Cerebellum (tissue), 4 donors: ENCODE measurements at places on chromosomes 13 and 19. TPM values are rescaled to one million over a fixed set of nuclear protein-coding genes. Genes with fewer than 3 reads are reported as not detected.

GRCh38 chr19:50719566-50719965, at the start of gene SHANK1:
Gene SHANK1 (minus strand): TSS chr19:50719802. CDS start chr19:50716919, 2,883 bp downstream.
- DNase-seq, result peak; percentile 38

DNA sequence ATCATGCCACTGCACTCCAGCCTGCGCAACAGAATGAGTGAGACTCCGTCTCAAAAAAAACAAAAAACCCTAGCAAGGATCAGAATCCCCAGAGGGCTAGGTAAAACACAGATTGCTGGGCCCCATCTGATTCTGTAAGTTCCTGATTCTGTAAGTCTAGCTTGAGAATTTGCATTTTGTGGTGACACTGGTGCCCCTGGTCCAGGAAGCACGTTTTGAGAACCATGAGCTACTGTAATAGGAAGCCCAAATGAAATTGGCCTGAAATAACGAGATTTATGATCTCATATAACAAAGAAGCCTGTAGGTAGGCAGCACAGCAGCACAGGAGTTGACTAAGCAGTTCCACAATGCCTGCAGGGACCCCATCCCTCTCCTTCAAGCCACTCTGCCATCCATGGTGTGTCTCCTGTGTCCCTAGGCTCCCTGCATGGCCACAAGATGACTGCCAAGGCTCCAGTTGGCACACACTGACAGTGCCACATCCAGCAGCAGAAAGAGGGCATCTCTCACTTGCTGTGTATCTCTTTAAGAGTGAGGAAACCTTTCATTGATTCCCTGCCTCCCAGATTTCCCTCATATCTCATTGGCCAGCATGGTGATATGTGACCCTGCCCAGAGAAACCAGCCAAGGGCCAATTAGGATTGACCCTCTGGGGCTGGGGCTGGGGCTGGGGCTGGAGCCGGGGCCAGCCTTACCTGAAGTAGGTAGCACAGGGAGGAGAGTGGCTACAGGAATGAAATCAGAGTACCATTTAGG, 21.7 kb downstream of the SIPA1L3 start:
- DNase-seq, result no peak

The AZU1 gene
- total RNA-seq, result 0.91 TPM

The ICAM4 gene
- not detected for total RNA-seq

- DNase-seq, result no peak
Measured at GRCh38 chr13:112870051-112870331, 99.0 kb upstream of the MCF2L start.

- DNase-seq, result peak; percentile 2
Measured at GRCh38 chr19:52527956-52528351, 486 bp downstream of the ZNF808 start.

- DNase-seq, result no peak
Measured at GRCh38 chr13:38758277-38758676, 71.4 kb downstream of the FREM2 start.

The ADGRE1 gene
- not detected for total RNA-seq

GRCh38 chr19:6800991-6801484, 28.5 kb downstream of the VAV1 start:
- no peak for DNase-seq

- DNase-seq, result peak; percentile 32
Measured at GRCh38 chr19:35545855-35546381, 492 bp downstream of the TMEM147 start.

GRCh38 chr19:33300894-33301143, 1.5 kb downstream of the CEBPA start:
- no peak for DNase-seq

GRCh38 chr19:18946918-18947317, 5.9 kb upstream of the HOMER3 start:
- no peak for DNase-seq

DNA sequence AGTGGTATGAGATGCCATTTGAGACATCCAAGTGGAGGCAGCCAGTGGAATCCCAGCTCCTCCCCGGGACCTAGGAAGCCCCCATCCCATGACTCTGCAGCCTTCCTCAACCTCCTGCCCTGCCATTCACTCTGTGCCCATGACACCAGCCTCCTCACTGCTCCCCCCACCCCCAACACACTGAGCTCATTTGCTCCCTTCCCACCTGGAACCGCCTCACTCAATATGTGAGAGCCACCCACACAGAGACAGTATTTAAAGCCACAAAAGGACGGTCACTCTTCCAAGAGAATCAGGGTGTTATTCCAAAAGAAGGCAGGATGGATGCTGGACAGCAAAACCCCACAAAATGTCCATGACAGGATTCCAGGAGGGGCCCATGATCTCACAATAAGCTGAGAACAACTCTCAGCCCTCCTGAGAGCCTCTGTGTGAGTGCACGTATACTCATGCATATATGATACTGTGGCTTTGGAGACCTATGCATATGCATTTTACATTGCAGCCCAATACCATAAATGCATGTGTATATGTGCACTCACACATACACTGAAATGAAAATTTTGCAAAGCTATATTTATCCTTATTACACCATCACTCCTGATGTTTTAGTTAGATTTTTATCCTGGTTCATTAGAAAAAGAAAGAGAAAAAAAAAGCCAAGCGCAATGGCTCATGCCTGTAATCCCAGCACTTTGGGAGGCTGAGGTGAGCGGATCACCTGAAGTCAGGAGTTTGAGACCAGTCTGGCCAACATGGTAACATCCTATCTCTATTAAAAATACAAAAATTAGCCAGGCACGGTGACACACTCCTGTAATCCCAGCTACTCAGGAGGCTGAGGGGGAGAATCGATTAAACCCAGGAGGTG, 10.8 kb upstream of the RANBP3 start:
- DNase-seq, result no peak

GRCh38 chr19:34317311-34317927, 47.6 kb upstream of the GPI start:
- DNase-seq, result no peak

The CAPN12 gene
- 0.54 TPM for total RNA-seq

GRCh38 chr19:17324357-17325114, 10.1 kb downstream of the ANO8 start:
- no peak for DNase-seq

- DNase-seq, result no peak
Measured at GRCh38 chr19:39937787-39938186, 3.4 kb upstream of the FCGBP start.

DNA sequence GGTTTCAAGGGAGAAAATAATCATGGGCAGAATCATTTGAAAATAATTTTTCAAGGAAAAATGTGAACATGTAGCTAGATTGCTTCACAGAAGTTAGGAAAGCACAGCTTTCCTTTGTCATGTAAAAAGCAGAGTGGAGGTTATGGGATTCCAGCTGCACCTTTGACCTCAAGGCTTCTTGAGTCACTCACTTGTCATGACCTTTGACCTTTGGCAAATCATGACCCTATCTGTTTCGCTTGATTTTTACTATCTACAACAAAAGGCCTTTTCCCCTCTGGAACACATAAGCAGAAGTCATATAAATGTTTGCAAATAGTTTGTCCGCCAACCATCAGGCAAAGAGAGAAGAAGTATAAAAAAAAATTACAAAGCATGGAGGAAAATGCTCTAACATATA, 210.7 kb upstream of the MIR17HG start:
- DNase-seq, result no peak

The GADD45GIP1 gene
- total RNA-seq, result 7.2 TPM

DNA sequence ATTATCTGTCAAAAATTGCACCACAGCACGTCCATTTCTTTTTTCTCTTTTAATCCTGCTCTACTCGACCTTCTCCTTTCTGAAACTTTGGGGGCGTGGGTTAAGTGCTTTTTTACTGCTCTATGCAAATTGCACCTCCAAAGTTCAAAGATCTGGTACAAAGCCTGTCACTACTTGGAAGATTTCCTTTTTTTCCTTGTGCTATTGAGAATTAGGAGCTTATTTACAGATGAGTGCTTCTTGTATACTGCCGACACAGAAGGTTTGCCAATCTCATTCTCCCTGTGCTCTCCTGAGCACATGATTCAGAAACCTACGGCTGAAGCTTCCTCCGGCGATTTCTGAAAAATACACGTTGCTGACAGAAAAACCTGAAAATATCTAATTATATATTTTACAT, 94.8 kb downstream of the TEX29 start:
- no peak for DNase-seq

The SLITRK5 gene
- total RNA-seq, result 64.8 TPM

The ZNF763 gene
- 6.0 TPM for total RNA-seq

The C19orf33 gene
- total RNA-seq, result not detected

DNA sequence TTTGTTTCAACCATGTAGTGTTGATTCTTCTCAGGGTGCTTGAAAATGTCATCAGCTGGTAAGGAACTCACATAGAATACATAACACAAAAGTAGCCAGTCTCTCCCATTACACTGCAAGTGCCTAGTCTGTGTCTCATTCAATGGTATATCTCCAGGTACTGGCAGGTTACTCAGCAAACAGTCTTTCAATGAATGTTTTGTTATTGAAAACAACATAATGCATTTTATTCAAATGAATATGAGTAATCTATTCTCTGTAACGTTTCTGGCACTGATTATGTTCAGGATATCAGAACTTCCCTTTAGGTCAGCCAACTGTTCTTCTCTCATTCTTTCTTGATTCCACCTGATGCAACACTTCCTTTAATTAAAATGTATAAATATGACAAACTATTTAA, 68.0 kb upstream of the SLITRK1 start:
- DNase-seq, result no peak

GRCh38 chr13:35349673-35350278, 126.7 kb downstream of the MAB21L1 start:
- DNase-seq, result no peak

DNA sequence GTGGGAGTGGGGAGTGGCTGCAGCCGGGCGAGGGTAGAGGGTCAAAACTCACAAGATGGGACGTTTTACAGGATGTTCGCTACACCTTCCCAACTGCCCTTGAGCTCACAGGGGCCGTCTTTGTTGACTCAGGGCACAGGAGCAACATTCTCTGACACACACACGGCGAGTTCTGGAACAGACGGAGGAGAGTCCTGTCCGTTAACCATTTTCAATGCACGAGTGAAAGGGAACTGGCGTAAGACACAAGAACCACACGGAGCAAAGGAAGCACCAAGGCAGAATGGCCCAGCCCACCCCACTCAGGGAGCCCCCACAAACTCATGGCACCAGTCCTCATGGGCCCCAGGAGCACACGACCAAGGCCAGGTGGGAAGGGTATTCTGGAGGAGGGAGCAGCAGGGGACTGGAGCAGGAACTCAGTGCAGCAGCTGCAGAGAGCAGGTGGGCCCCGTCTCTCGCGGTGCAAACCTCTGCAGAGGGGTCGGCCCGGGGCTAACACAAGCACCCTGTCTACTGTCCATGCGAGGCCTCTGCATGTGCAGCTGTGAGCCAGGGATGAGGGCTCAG, 37.9 kb upstream of the ISYNA1 start:
- no peak for DNase-seq

DNA sequence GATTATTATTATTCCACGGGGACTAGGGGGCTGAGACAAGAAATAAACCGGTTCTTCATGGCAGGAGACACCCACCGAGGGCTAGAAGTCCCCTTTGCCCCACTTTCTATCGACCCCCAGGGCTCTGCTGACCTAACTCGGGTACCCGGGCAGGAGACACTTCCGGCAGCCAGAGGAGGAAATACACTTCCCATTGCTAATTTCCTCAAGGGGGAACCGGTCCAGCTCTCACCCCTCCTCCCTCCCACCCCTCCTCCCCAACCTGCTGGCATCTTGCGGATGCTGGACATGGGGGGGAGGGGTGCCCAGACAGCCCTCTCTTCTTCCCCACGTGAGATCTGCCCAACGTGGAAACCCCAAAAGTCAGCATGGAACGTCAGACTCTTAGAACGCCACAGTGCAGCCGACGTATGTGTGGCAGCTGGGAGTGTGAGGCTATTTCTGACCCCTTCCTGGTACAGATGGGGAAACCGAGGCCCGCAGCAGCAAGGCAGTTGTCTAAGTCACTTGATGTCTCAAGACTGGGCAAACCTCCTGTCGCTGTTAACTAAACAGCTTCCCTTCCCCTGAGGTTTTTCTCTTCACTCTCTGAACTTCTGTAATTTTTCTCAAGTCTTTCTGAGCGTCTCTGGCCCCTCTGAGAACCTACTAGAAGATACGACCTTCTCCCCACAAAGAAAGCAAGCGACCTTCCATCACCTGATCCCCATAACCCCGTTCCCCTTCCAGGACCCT, 3.6 kb downstream of the GPR4 start:
- DNase-seq, result no peak

GRCh38 chr13:64154514-64154913, 2738.9 kb upstream of the PCDH20 start:
- no peak for DNase-seq

DNA sequence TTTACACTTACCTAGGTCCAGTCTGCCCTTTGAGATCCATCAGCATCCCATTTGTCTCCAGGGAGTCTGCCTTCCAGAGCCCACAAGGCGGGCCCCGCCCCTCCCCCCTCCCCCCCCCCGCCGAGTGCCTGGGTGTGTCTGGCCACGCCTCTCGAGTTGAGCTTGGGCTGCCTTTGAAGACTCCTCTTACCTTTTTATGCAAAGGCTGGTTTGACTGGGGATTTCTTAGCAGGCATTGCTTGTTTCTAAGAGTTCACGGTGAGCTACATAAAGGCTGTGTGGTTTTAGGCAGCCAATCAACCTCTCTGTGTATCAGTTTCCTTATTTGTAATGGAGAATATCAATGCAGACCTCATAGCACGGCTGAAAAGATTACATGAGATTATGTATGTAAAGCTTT, 11.3 kb downstream of the GPR12 start:
- DNase-seq, result no peak
